ENCODE measurements at places on chromosomes 2 and 18.

- DNase-seq: no peak
Measured at GRCh38 chr2:63073994-63074393, 23.4 kb downstream of the OTX1 start.

DNA sequence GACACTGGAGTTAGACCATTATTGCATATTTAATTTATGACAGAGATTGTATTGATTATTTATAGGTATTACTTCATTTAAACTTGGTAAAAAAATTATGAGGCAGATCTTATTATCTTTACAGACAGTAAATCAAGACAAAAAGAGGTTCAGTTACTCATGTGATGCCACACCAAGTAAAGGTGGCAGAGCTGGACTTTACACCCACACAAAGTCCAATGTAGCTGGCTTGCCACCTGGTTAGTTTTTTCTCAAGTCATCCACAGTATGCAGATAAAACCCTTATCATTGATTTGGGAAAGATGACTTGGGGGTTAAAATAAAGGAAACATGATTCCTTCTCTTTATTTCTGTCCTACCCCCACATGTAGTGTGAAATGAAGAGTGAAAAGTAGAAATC, 137.2 kb downstream of the CNTNAP5 start:
- no peak for DNase-seq

DNA sequence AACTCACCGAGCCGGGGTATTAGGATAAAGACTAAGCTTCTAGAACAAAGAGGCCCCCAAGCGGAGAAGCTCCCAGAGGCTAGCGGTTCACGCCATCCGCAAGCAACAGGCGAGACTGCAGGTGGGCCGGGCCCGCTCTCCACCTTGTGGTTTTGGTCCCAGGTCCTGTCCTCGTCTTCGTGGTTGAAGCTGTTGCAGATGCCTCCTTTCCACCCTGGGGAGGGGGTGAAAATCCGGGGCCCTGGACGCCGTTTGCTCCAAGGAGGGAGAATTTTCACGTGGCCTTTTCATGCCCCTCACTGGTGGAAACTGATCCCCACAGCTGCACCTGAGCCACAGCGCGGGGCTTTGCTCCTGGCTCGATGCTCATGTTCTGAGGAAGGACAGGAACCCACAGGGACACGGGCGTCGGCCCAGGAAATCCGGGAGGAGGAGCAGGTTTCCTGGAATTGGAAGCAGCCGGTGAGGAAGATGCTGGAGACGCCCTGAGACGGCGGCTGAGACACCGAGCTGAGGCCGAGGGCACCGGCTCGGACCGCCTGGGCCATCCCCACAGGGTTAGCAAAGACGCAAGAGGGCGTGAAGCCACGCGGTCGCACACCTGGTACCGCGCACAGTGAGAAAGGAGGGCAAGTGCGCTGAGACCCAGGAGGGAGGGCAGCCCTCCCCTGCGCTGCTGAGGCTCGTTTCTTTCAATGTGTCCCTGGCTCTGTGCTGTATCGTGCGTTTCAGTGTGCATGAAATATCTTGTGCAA, 54.7 kb upstream of the SALL3 start:
- no peak for DNase-seq

DNA sequence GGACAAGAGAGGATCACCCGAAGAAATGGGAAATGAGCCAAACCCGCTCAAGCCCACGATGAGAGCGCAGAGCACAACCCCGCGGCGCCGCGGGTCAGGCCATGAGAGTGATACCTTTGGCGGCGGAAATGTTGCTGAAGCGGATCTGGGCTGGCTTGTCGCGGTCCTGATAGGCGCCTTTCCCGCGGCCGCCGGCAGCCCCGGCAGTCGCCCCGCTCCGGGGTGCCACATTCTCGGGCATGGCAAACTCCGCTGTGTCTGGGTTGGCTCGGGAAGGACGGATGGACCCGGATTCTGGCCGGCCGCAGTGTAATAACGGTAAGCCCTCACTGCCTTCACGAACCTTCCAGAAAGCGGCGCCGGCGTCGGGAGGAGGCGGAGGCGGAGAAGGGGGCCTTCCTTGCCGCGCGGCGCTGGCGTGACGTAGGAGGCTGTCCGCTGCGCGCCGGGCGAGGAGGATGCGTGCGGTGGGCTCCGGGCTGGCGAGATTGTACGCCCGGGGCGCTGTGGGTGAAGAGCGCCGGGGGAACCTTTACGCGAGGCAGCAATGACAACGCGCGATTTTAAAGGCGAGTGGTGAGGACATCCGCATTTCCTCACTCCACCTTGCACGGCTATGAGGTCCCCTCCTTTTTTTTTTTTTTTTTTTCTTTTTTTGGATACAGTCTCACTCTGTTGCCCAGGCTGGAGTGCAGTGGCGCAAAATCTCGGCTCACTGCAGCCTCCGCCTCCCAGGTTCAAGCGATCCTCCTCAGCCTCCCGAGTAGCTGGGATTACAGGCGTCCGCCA, at the start of gene CCT4:
Gene CCT4 (minus strand): TSS at position 390 of the 789 bp plus-strand sequence. CDS start 149 bp downstream, at position 241.
- peak; percentile 84 for DNase-seq

GRCh38 chr2:237590272-237591140, at the start of gene RAB17:
Gene RAB17, minus strand, starts transcription at chr2:237590734. Its CDS starts 4,580 bp downstream, at chr2:237586154.
- DNase-seq: peak; percentile 33

- no peak for DNase-seq
Measured at GRCh38 chr18:46421973-46422551, 235.0 kb downstream of the LOXHD1 start.

DNA sequence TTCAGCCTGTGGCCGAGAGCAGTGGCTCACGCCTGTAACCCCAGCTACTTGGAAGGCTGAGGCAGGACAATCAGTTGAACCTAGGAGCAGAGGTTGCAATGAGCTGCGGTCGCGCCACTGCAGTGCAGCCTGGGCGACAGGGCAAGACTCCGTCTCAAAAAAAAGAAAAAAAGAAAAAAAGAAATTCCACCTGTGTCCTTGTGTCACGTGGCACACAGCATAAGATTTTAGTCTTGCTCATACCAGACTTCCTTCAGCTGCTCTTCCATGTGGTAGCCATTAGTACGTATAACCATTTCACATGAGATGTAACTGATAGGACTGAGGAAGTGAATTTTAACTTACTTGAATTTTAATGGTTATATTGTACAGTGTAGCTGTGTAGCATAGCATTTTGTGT, 4.0 kb downstream of the NOP58 start:
- DNase-seq: no peak

Measured in EL (cell line).